Stimulated activated naive CD4-positive, alpha-beta T cell (primary cell): ENCODE measurements at places on chromosomes 5 and 9.

DNA sequence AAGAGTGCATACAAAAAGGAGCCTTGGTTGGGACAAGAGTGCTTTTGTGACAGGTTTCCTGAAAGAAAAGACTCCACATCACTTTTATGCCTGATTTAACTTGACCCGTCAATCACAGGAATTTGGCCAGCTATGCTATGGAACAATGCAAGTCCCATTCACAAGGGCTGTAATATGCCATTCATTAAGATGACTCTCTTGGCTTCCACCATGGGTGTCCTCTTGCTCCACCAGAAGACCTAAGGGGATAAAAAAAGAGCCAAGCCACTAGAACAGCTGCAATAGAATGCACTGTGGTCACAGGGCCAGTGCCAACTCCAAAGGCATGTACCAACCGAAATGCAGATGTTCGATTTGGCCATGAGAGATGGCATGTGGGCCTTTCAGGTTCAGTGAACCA is 480.1 kb upstream of the MPDZ start:
- DNase-seq = no peak

- peak; percentile 47 for DNase-seq
Observed at GRCh38 chr5:98770911-98771322, 2.5 kb upstream of the RGMB start.

DNA sequence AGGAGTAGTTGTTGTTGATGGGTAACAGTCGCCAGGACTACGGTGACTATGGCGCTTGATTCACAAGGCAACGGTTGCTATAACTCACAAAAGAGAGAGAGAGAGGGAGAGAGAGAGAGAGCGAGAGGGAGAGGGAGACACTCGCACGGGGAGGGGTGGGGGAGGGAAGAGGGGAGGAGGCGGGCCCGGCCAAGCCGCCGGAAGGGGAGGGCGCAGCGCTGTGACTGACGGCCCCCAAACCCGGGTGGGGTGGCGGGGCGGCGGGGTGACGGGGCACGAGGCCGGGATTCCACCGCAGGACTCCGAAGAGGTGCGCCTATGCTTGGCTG is at the start of gene RFX3:
RFX3 (minus strand) TSS at position 166 of the 329 bp plus-strand sequence. CDS start 130,413 bp downstream, outside the sequence.
- peak; percentile 95 for DNase-seq

- no peak for DNase-seq
Observed at GRCh38 chr5:100788417-100788816, 114.7 kb downstream of the ST8SIA4 start.

DNA sequence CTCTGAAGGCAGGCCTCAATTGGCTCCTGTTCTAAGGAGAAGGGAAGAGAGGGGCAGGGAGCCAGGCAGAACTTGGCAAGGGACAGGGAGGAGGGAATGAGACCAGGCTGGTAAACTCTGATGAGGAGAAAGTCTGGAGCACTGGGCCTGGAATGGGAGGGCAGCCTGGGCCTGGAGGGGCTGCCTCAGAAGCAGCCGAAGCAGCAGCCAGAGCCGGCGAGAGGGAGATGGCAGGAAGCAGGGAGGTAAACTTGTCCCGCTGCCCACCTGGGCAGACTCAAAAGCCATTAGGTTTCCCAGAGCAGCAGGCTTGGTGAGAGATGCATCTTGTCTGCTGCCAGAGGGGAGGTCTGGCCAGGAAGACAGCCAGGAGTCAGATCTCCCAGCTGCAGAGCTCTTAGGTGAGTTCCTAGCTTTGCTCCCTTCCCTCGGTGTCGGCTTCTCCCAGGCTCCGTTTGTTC is 37.0 kb upstream of the CRB2 start:
- DNase-seq = no peak

- no peak for DNase-seq
Observed at GRCh38 chr5:40399349-40399748, 280.4 kb upstream of the PTGER4 start.
